ENCODE measurements at places on chromosomes 16 and 17.

- no peak for DNase-seq
Measured at GRCh38 chr16:57630931-57631845, 2.8 kb downstream of the ADGRG1 start.

GRCh38 chr16:69407702-69408323, 16.6 kb upstream of the CYB5B start:
- no peak for DNase-seq

DNA sequence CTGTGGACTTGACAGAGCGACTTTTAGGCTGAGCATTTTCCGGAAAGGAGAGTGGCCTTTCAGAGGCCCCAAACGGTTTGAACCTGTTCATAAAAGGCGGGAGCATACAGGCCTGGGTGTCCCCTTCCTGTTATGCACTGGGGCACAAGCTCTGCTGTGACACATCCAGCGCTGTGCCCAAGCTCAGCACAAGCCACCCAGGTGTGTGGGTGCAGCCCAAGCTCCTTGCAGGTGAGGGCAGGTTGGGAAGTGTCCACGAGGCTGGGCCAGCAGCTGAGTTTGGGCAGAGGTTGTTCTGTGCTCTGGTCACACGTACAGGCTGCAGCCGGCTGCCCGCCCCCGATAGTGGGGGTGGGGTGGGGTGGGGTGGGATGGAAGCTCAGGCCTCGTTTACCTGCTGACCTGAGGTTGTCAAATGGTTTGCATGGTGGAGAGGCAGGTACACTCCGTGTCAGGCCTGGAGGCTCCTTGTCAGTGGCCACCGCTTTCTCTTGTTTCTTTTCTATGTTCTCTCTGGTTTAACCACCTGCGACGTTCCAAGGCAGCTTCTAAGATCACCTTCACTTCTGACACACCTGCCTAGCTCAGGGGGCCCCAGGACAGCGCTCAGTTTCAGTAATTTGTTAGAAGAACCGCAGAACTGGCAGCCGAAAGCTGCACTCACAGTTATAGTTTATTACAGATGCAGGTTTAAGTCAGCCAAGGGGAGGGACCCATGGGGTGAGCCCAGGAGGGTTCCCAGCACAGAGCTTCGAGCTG, 194.7 kb upstream of the CIBAR2 start:
- DNase-seq, result no peak

DNA sequence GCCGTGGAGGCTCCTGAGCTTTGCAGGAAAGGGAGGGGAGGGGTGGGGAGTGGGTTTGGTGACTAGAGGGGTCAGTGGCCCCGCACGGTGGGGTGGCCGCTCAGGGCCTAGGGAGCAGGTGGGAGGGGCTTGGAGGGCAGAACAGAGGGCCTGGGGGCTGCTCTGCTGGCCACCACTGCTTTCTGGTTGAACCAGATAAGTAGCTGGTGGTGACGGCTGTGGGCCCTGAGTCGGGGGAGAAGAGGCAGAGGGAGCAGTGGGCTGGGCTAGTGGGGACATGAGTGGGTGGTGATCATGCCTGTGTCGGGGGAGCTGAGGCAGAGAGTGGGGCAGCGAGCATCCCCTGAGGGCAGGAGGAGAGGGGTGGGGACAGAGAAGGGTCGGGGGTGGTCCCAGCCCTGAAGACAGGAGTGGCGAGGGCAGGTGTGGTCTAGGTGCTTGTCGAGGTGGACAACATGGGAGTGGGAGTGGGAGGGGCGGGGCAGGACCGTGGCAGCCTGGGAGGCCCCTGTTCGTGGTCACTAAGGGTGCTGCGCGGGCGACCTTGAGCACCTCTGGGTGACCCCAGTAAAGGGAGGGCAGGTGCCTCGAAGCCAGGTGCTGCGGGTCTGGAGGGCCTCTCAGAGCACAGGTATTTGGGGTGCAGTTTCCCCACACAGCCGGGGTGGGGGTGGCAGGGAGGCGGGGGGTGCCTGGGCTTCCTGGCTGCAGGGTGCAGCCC, 6.3 kb upstream of the CD7 start:
- no peak for DNase-seq

DNA sequence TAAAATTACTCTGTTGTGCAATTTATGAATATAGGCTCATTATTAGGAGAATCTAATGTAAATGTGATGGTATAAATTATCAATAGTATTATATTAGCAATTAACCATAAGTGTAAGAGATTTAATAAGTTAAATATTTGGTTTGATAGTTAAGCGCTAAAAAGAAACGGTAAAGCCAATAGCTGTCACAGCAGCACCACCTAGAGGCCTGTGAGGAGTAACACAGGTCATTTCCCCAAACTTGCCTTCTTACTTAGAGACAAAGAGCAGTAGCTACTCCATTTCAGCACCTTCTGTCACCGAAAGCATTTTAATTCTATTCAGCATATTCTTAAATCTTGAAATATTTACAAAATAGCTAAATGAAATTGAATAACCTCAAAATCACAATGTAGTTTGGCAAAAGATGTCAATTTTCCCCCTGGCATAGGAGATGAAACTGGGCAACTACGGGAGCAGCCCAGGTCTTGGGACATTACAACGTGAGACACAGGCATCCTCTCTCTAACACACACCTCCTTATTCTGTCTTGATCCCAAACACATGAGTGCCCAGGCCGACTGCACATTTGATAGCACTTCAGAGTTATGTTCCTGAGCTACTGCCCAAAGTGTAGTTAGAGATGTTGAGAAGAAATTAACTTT, 14.3 kb upstream of the DYNLRB2 start:
- peak; percentile 42 for DNase-seq

DNA sequence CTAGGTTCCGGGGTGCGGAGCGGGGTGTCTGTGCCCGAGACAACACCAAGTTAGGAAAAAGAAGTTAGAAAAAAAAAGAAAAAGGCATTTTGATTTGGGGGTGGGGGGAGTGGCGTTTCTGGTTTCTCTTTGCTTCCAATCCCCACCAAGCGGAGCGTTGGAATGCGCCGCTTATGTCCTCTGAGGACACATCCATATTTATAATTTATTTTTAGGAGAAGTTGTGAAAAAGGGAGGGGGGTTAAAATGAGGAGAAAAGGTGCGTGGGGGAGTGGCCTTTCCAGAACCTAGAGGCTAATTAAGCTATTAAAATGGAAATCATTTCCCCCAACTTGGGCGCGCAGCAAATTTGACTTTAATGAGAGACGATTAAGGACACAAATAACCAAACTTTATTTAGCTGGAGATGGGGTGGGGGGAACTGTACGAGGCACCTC, 232.1 kb downstream of the MRTFB start:
- no peak for DNase-seq

DNA sequence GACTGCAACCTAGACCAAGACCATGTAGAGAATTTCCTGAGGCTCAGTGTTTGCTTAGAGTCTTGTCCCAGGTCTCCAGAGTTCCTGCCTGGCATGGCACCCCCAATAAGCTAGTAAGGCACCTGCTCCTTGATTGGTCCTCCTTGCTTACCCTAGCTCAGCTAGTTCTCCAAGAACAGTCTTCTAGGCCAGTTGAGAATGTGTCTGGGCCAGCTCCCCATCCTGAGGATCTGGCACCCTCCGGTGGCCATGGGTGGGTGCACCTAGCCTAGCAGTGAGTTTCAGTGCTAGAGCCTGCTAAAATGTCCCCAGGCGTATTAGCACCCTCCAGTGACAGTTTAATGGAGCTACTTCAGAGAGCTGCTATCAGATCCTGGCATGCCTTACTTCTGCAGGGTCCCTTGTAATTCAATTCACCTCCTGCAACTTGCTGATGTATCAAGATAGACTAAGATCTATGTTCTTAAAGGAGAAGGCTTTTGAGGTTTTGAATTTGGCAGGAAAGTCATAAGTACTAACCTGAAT, 44.4 kb upstream of the MED13 start:
- DNase-seq, result peak; percentile 65

GRCh38 chr16:9425236-9425635, 333.8 kb downstream of the HAPSTR1 start:
- DNase-seq, result no peak

GRCh38 chr17:50093246-50093645, 1.9 kb upstream of the PDK2 start:
- DNase-seq, result no peak

- no peak for DNase-seq
Measured at GRCh38 chr16:19210968-19211367, 42.9 kb downstream of the SYT17 start.

- no peak for DNase-seq
Measured at GRCh38 chr17:78991017-78991738, 11.5 kb upstream of the LGALS3BP start.

DNA sequence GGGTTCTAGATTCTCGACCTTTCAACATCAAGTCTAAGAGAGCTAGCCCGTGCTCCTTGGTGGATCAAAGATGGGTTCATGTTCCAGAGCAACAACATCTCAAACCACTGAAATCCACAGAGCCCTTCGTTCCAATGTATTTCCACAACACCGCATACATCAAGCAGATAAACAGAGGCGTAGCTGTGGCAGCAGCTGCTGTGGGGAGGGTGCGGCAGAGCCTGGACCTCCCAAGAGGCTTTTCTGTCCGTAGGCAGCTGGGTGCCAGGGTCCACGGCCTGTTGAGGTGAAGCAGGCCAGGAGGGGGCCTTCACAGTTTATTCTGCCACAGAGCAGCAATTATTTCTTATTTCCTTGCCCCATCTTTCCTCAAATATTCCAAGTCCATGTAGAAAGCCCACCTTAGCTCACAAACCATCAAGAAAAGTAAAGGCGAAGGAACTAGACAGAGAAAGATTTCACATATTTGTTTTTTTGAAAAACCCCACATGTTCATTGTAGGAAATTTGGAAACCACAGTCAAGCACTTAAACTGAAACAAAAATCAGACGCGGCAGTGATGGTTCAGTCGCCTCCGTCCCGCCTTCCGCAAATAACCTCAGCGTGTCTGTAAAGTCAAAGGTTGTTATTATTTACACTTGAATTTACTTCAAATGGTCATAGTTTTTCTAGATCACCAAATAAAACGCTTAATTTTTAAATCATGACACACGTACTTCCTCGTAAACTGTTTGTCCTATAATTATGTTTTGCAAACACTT, 144.6 kb upstream of the FOXF1 start:
- DNase-seq, result peak; percentile 36

GRCh38 chr17:47726796-47727703, 6.0 kb upstream of the TBX21 start:
- DNase-seq, result no peak

DNA sequence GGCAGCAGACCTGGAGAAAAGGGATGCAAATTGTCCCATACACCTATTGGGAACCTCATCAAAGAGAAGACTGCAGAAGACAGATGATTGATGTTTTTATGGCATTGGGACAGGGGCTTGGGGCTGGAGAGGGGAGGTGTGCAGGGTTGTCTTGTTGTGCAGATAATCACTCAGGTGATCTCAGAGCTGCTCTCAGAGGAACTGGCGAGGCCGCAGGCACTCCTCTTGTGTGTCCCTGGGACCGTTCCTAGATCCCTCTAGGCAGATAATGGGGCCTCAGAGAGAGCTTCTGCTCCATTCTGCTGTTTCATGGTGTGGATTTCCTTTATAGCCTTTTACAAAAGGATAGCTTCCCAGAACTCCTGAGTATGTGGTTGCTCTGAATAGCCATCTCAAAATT, 1.6 kb downstream of the RNF213 start:
- DNase-seq, result no peak

GRCh38 chr17:78127239-78127887, 1.2 kb downstream of the TMC6 start:
- DNase-seq, result no peak

DNA sequence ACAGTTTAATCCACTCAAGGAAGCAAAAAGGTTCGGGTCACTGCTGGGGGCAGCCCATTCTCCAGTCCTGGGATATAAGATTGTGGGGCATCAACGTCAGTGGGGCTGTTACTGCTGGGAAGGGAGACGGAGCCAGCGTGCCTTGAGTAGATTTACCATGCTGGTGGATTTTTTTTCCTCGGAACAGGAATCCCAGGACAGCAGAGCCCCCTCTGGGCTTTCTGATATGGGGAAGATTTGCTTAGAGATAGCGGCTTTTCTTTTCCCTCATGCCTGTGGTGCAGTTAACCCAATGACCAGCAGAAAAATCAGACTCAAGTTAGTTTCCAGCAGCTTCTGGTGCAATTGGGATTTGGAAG, 35.4 kb downstream of the WSCD1 start:
- DNase-seq, result no peak

GRCh38 chr17:15398291-15398690, 56.9 kb upstream of the TEKT3 start:
- DNase-seq, result peak; percentile 32

GRCh38 chr17:57530508-57530907, 214.6 kb downstream of the CCDC182 start:
- DNase-seq, result peak; percentile 74

GRCh38 chr17:81885869-81886548, 5.4 kb downstream of the ALYREF start:
- DNase-seq, result no peak

DNA sequence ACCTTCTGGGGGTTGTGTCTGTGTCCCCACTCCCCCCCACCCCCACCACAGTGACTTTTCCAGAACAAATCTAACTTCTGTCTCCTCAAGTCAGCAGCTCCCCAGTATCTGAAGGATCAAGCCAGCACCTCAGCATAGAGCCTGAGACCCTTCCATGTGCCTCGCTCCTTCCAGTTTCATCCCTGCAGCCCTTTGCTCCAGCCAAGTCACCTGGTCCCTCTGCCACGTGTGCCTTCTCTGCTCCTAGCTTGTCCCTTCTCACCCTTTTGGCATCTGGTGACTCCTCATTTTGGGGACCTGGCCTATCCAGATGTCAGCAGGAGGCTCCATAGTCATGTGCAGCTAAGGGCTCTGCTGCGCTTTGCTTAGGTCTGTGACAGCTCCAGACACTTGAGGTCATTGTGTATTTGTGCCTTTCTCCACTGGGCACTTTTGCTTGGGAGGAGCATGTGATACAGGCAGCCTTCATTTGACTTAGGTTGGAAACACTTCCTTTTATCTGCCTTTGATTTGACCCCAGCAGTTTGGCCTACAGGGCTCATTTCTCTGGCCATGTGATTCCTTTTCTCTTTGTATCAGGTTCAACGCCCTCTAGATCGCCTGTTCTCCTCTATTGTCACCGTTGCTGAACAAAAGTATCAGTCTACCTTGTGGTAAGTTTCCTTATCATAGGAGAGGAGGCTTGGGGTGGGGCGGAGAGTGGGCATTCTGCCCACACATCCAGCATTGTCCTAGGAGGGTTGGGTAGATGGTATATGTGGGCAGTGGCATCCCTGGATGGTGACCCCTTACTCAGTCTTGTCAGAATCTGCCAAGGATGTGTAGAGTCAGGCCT, 7.1 kb upstream of the NFATC3 start:
- DNase-seq, result no peak

GRCh38 chr16:48081656-48082055, 74.1 kb downstream of the ABCC12 start:
- peak; percentile 73 for DNase-seq

GRCh38 chr16:59259950-59260319, 525.8 kb upstream of the GOT2 start:
- no peak for DNase-seq

- no peak for DNase-seq
Measured at GRCh38 chr17:63645775-63646487, 23.7 kb downstream of the MAP3K3 start.

DNA sequence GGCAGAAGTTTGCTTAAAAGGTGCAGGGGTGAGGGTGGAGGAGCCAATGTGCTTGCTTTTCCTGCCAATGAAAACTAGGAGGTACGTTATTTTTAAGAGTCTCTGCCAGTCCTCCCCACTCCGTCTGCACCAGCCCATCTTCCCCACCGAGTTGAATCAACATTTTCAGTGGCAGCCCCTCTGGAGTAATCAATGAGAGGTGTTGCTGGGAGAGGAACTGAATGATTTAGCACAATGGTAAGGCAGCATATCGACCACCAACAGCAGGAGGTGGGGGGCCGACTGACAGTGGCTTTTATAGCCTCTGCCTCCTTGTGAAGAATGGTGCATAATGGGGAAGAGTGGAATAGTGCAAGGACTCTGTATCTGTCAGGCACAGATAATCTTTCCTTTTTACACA, 1465.0 kb upstream of the GOT2 start:
- no peak for DNase-seq

GRCh38 chr16:54873071-54873470, 57.6 kb upstream of the IRX5 start:
- no peak for DNase-seq
